ENCODE measurements at places on chromosomes 3 and 15.

DNA sequence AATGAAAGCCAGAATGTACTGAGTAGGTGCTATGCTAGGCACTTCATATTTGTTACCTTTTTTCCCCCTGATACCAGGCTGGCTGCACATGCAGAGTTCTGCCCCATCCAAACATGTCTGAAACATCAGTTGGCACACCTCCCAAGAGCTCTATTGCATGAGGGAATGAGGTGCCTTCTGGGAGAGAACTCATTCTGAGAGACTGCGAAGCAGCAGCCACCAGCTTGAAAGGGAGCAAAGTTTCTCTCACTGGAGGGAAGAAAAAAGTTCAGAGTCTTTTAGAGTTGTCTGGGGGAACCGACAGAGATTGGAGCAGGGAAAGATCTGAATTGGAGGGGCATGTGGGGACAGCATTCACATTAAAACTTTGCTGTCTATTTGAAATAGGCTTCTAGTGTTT is 84.1 kb downstream of the AGBL1 start:
- no peak for DNase-seq

DNA sequence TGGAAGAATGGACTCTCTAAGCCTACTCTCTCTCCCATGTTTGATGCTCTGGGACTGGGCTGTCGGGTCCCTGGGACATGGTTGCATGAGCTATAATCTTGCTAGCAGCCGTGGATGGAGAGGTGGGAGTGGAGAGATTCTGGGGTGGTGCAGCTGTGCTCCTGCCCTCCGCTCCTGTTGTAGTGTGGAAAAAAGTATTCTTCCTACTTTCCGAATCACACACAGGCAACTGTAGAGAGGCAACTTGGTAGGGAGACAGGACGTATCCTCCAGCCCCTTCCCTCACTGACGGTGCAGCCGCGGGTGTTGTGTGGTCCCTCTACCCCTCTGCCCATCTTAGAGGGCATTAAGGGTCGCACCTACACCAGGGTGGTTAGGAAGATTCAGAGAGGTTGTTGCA is 281.4 kb upstream of the TLE3 start:
- no peak for DNase-seq

- DNase-seq, result no peak
Observed at GRCh38 chr3:109982201-109982600, 644.9 kb upstream of the DPPA4 start.

GRCh38 chr15:91807122-91807521 is 46.4 kb upstream of the SLCO3A1 start:
- no peak for DNase-seq

GRCh38 chr3:128447561-128448013 is 19.1 kb downstream of the DNAJB8 start:
- DNase-seq, result no peak

GRCh38 chr3:138471481-138471880 is 37.1 kb downstream of the ESYT3 start:
- no peak for DNase-seq

- DNase-seq, result no peak
Observed at GRCh38 chr3:27669591-27669990, 52.5 kb downstream of the EOMES start.

All from glutamatergic neuron (in vitro differentiated cells).